Activated T-cell treated with anti-CD3 and anti-CD28 coated beads, Interleukin-2, amount 50 U/mL, for 24 hours (primary cell): ENCODE measurements at places on chromosomes 7 and 10.

- DNase-seq, result peak; percentile 58
Observed at GRCh38 chr10:8051109-8051821, 3.2 kb upstream of the GATA3 start.

DNA sequence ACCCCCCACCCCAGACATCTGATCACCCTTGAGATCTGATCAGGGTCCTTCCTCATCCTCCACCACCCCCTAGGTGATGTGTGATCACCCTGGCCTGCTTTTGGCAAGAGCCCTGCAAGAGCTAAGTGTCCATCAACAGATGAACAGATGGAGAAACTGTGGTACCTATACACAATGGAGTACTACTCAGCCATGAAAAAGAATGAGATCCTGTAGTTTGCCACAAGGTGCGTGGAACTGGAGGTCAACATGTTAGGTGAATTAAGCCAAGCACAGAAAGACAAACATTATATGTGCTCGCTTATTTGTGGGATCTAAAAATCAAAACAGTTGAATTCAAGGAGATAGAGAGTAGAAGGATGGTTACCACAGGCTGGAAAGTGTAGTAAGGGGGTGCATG lies 209.1 kb downstream of the USP6NL start:
- no peak for DNase-seq

DNA sequence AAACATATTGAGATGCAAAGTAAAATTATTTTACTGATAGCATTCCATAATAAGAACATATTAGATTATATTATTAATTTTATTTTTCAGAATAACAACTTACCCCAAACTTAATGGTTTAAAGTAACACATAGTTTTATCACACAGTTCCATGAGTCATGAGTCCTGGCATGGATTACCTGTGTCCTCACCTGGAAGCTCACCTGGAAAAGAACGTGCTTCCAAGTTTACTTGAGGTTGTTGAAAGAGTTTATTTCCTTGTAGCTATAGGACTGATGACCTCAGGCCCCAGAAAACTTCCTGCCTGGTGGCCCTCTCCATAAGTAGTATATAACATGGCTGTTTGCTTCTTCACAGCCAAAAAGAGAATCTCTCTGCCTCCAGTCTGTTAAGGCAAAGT lies 254.6 kb downstream of the TFEC start:
- DNase-seq, result no peak

DNA sequence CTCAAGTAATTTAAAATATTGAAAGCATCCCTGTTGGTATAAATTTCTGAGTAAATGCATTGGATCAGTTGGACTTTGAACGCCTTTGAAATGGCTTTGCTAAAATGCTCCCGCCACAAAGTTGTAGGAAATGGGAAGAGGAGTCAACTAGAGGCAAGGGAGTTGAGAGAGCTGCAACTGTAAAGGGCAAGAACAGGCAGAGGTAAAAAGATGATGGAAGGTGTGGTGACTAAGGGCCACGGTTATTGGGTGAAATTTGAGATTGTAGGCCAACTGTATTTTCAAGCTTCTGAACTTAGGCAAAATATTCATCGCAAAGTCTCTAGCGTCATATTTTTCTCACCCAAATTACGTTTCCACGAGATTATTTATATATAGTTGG lies 595 bp upstream of the SUMF2 start:
- DNase-seq, result no peak

DNA sequence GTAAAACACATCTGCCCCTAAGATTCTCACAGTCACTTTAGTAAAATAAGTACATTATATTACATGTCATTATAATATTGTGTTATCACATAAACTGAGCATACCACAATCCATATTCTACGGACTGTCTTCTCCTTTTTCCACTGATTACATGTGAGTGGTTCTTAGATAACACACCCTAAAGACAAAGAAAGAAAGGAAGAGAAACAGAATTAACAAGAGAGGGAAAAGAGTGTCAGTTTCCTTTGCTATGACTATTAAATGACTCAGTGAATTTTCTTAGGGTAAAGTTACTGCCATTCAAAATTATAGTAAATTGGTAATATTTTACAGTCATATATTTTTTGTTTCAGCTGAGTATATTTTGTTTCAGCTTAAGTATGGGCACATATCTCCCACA lies 268.3 kb downstream of the TWIST1 start:
- no peak for DNase-seq

DNA sequence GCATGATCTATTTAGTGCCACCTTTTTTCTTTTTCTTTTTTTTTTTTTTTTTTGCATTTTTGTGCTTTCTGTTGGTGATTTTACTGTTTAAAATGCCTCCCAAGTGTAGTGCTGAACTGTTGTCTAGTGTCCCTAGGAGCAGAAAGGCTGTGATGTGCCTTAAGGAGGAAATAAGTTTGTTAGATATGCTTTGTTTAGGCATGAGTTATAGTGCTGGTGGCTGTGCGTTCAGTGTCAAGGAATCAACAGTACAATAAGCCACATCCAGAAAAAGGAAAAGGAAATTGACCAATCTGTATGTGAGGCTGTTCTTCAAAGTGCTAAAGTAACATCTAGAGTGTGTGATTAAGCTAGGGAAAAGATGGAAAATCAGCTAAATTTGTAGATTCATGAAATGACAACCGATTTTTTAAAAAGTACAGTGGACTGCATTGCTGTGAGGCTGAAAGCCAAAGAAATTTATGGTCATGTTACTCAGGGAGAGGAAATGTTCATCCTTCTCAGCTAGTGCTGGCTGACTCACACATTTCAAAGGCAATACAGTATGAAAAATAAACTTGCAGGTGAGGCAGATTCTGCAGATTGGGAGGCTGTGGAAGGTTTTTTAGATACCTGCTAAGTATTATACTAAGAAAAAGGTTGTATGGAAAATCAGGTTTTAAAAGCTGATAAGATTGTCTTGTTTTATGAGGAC lies 122.7 kb upstream of the ADCY1 start:
- DNase-seq, result no peak

- DNase-seq, result no peak
Observed at GRCh38 chr10:5779730-5780129, 33.5 kb downstream of the GDI2 start.

- DNase-seq, result no peak
Observed at GRCh38 chr10:9243941-9244411, 1189.5 kb downstream of the GATA3 start.

GRCh38 chr10:76195654-76196390 lies 764.4 kb downstream of the LRMDA start:
- DNase-seq, result no peak

DNA sequence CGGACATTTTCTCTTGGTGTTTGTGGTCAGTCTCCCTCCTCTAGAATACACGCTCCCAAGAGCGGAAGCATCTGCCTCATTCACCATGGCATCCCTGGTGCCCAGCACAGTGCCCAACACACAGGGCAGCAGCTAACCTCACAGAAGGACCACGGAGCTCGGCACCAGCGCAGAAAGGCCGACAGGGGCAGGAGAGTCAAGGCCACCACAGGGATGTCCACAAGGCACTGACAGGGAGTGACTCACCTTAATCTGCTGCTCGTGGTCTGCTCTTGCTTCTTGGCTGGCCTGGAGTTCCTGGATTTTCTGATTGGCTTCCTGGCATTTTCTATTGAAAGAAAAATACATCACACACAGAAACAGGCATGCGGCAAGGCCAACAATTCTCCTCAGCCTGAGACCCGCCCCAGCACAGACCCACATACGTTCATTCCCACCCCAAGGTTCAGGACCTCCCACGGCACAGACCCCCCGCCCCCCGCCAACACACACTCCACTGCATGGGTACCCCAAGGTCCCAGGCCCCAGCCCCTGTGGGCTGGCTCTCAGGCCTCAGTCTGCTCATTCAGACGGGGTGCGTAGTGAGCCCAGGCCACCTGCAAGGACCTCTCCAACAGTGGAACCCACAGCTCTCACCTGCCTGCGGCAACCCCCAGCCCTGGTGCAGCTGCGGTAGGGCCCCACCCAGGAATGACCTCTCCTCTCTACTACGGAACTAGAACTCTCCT lies 14.9 kb downstream of the MAD1L1 start:
- DNase-seq, result no peak

GRCh38 chr7:149620961-149621360 lies 123.4 kb upstream of the ZNF746 start:
- DNase-seq, result peak; percentile 76

DNA sequence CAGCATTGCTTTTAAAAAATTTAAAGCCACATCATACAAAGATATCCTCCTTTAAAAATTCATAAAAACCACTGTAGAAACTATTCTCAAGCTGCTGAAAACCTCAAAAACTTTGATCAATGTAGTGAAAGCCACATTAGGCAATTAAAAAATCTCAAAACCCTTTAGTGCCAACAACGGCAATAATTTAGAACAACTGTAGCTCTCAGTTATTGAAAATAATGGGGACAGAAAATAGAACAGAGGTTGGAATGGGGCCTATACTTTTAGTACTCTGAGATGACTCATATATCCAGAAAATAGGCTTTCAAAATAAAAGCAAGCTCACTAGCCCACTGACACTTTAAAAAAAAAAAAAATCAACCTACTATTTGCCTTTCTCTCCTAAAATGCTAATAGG lies 87.5 kb downstream of the GSAP start:
- no peak for DNase-seq

- DNase-seq, result no peak
Observed at GRCh38 chr10:29877793-29878491, 181.4 kb downstream of the JCAD start.
